ENCODE measurements at places on chromosomes 11 and 22. TPM values are rescaled to one million over a fixed set of nuclear protein-coding genes. Genes with fewer than 3 reads are reported as not detected.
A peak's percentile ranks its signal among the peaks of the same experiment; 100 is the strongest.

ELMOD1 gene
- 4.3 TPM for total RNA-seq

HDHD5 gene
- 35.7 TPM for total RNA-seq

DNA sequence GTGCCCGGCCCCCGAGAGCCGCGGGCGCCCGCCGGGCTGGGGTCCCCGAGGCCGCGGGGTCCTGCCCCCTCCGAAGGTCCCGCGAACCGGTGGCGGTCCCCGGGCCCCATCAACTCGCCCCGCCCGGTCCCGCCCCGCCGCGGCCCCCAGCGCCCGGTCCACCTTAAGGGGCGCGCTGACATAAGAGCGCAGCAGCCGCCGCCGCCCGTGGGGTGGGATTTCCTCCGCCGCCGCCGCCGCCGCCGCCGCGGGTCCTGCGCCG, at the start of gene ZDHHC8:
TSS of gene ZDHHC8 (plus strand) at position 208 of the 262 bp plus-strand sequence. CDS start 144 bp downstream, outside the sequence.
- H3K27ac ChIP-seq: peak within 1 kb of the TSS; percentile 86
- H3K36me3 ChIP-seq: peaks cover 9% of the 10 kb centered on the region
- DNase-seq: peak; percentile 71
- H3K4me3 ChIP-seq: peak within 1 kb of the TSS; percentile 87

DNA sequence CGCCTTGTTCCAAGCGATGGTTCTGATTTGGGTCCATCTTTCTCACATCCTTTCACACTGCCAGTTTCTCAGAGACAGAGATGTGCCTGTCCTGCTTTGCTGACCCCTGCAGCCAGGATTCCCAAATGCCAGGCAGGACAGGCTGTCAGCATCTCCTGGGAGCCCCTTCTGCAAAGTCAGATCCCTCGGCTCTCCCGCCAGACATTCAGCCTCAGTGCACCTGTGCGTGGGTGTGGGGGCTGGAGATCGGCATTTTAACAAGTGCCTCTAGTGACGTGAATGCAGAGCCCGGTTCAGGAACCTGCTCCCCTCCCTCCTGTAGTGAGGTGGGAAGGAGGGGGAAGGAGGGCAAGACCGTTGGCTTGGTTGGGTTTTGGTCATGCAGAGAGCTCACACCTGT, 108.9 kb upstream of the FGF3 start:
- H3K4me1 ChIP-seq: peaks cover 3% of the 10 kb centered on the region
- H3K27me3 ChIP-seq: peaks cover 48% of the 10 kb centered on the region
- H3K36me3 ChIP-seq: no peaks in the 10 kb centered on the region
- no peak overlapping the region for H3K27ac ChIP-seq
- no peak overlapping the region for H3K4me3 ChIP-seq
- no peak for DNase-seq

GRCh38 chr22:22216450-22216959, 28.1 kb upstream of the VPREB1 start:
- H3K27ac ChIP-seq: no peak overlapping the region
- no peaks in the 10 kb centered on the region for H3K36me3 ChIP-seq
- no peaks in the 10 kb centered on the region for H3K4me1 ChIP-seq
- H3K27me3 ChIP-seq: peaks cover 19% of the 10 kb centered on the region

DNA sequence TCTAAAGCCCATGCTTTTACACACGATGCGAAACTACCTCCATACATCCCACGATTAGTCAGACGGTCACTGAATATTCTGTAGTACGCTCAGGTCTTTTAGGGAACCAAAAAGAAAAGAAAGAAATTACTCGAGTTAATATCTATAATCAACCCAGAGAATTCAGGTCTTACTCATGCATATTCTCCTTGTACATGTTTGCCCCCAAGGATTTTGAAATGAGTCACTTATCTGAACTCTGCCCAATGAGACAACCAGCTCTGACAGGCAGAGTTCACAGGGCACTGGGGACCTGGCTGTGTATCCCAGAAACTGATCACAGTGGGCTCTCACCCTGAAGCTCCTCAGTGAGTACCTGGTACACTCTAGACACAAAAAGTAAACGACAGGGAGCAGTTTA, 29.2 kb downstream of the RASSF10 start:
- no peaks in the 10 kb centered on the region for H3K27me3 ChIP-seq
- no peak overlapping the region for H3K27ac ChIP-seq
- H3K4me3 ChIP-seq: no peak overlapping the region
- peaks cover 2% of the 10 kb centered on the region for H3K4me1 ChIP-seq
- no peak for DNase-seq
- no peaks in the 10 kb centered on the region for H3K36me3 ChIP-seq

DNA sequence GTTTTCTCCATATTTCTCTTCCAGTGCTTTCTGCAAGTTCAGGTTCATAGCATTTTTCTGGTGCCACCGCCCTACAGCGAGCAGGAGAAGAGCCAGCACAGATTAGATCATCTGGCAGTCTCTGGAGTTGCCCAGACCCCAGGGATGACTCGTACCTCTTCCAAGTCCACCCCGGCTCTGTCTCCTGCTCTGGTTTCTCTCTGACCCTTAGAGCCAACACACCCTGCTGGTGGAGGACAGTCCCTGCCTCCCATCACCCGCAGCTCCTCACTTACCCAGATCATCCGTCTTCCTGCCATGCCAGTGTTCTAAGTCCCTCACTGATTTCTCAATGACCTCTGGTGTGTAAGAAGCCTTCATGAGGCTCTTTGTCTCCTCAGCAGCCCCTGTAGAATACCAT, 28.0 kb downstream of the TST start:
- H3K27ac ChIP-seq: no peak overlapping the region
- no peaks in the 10 kb centered on the region for H3K4me1 ChIP-seq
- DNase-seq: no peak
- no peak overlapping the region for H3K4me3 ChIP-seq
- H3K27me3 ChIP-seq: peaks cover 23% of the 10 kb centered on the region

GRCh38 chr11:119505861-119506260, 82.9 kb upstream of the THY1 start:
- peak; percentile 30 for DNase-seq
- H3K27me3 ChIP-seq: peaks cover 2% of the 10 kb centered on the region
- no peaks in the 10 kb centered on the region for H3K36me3 ChIP-seq
- H3K27ac ChIP-seq: no peak overlapping the region

GRCh38 chr11:105868762-105869285, 153.2 kb downstream of the MSANTD4 start:
- no peak for DNase-seq
- H3K36me3 ChIP-seq: no peaks in the 10 kb centered on the region
- H3K27me3 ChIP-seq: no peaks in the 10 kb centered on the region
- no peak overlapping the region for H3K27ac ChIP-seq
- H3K4me3 ChIP-seq: no peak overlapping the region
- H3K4me1 ChIP-seq: no peaks in the 10 kb centered on the region

GRCh38 chr22:23190526-23190925, 10.2 kb downstream of the BCR start:
- H3K4me1 ChIP-seq: peaks cover 2% of the 10 kb centered on the region
- DNase-seq: no peak
- H3K36me3 ChIP-seq: no peaks in the 10 kb centered on the region
- no peak overlapping the region for H3K4me3 ChIP-seq
- no peak overlapping the region for H3K27ac ChIP-seq

- H3K27me3 ChIP-seq: no peaks in the 10 kb centered on the region
- no peaks in the 10 kb centered on the region for H3K36me3 ChIP-seq
- DNase-seq: peak; percentile 58
- H3K27ac ChIP-seq: peak overlapping the region; percentile 62
- H3K4me1 ChIP-seq: peaks cover 25% of the 10 kb centered on the region
These were observed 55.8 kb downstream of the IRAG1 start for GRCh38 chr11:10637731-10638151.

GRCh38 chr11:105644839-105645573, 35.1 kb downstream of the GRIA4 start:
- peak; percentile 6 for DNase-seq
- no peak overlapping the region for H3K4me3 ChIP-seq
- H3K36me3 ChIP-seq: no peaks in the 10 kb centered on the region
- no peak overlapping the region for H3K27ac ChIP-seq
- H3K27me3 ChIP-seq: no peaks in the 10 kb centered on the region
- no peaks in the 10 kb centered on the region for H3K4me1 ChIP-seq

GRCh38 chr11:125287491-125288210, 123.1 kb downstream of the PKNOX2 start:
- no peaks in the 10 kb centered on the region for H3K27me3 ChIP-seq
- no peak overlapping the region for H3K4me3 ChIP-seq
- H3K27ac ChIP-seq: peak overlapping the region; percentile 91

DNA sequence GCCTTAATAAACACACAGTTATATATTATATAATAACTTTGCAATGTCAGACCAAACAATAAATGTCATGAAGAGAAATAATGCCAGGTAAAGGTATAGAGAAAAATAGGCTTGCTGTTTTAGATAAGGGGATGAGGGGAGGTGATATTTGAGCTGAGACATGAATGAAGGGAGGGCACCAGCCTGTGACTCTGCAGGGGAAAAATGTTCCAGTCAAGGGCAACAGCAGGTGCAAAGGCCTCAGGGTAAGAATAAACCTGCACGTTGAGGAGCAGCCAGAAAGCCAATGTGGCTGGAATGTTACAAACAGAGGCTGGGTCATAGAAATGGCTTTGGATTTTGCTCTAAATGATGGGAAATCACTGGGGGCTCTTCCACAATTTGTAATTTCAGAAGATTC, 519.6 kb downstream of the SOX6 start:
- DNase-seq: peak; percentile 47
- H3K4me1 ChIP-seq: peaks cover 22% of the 10 kb centered on the region
- H3K36me3 ChIP-seq: no peaks in the 10 kb centered on the region
- no peak overlapping the region for H3K4me3 ChIP-seq
